ENCODE measurements at places on chromosomes 1 and 21. TPM values are rescaled to one million over a fixed set of nuclear protein-coding genes. Genes with fewer than 3 reads are reported as not detected.

The PKLR gene
- total RNA-seq = not detected

GRCh38 chr1:220711056-220711809 lies 21.1 kb downstream of the C1orf115 start:
- no peak for DNase-seq

GRCh38 chr1:25019337-25020172 lies 89.5 kb upstream of the RUNX3 start:
- DNase-seq = no peak

The HHIPL2 gene
- total RNA-seq = 0.74 TPM

- DNase-seq = no peak
Measured at GRCh38 chr1:7572654-7573152, 198.4 kb upstream of the VAMP3 start.

GRCh38 chr1:40024671-40025070 lies 15.9 kb upstream of the CAP1 start:
- DNase-seq = no peak

The TAS1R3 gene
- 0.89 TPM for total RNA-seq

The C1orf226 gene
- not detected for total RNA-seq

DNA sequence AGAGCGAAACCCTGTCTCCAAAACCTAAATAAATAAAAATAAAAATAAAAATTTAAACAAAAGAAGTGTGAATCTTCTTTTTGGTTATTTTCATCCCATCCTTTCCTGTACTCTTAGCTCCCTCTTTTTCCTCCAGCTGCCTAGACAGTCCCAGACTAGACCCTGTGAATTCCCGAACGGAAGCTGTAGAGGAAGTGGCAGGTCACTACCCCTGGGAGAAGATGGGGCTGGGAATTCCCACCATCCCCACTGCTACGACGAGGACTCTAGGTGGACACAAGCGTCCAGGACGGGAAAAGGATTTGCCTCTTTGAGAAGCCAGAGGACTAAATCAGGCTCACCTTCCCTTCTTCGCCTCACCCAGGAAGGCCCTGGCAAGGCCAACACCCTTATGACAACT lies 12.6 kb downstream of the RHBDL2 start:
- no peak for DNase-seq

The TSPEAR gene
- not detected for total RNA-seq

The PDZK1IP1 gene
- not detected for total RNA-seq

DNA sequence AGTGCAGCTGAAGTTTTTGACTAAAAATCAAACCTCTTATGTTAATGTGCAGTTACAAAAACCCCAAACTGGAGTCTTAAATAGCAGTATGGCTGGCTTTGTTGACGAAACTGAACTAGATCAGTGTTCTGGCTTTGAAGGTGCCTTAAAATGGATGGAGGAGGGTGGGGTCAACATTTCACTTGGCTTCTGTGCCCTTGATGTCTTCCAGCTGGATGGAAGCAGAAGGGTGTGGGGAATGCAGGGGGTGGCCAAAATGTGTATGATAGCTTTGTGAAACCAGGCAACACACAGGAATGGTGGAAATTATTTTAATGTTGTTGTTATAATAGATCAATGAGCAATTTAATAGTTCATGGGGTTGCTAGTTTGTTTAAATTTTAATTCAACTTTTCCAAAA lies 96.8 kb upstream of the C1orf105 start:
- DNase-seq = no peak

GRCh38 chr1:41738475-41738874 lies 180.2 kb downstream of the HIVEP3 start:
- no peak for DNase-seq

The KMO gene
- not detected for total RNA-seq

- no peak for DNase-seq
Measured at GRCh38 chr1:222821239-222821638, 6.4 kb downstream of the DISP1 start.

DNA sequence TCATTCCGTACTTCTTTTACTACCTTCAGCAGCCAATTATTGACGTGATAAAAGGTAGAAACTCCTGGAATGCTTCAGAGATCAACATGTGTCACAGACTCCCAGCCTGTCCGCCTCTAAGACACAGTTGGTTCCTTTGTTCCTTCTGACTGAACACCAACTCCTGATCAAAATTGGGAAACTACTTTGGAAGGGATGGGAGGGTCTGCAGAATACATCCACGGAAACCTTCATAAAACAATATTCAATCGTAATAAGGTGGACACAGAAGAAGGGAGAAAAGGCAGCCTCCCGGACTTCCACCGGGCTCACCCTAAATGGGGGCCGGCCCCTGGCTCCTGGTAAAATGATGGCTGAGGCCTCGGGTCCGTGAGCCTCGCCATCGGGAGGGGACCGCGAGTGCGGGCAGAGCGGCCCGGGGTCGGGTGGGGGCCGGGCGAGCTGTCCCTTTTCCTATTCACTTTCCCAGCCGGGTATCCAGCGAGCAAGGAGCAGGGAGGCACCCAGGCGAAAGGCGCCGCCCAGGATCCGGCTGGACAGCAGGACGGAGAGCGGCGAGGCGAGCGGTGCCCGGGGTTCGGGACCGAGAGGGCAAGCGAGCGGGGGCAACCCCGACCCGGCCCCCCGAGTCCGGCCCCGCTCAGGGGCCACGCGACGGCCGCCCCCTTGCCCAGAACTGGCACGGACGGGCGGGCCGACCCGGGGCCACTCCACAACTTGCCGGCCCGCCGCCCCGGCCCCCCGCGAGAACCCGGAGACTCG lies 805 bp downstream of the NRIP1 start:
- DNase-seq = no peak

GRCh38 chr1:6711174-6711573 lies 9.6 kb upstream of the DNAJC11 start:
- no peak for DNase-seq

DNA sequence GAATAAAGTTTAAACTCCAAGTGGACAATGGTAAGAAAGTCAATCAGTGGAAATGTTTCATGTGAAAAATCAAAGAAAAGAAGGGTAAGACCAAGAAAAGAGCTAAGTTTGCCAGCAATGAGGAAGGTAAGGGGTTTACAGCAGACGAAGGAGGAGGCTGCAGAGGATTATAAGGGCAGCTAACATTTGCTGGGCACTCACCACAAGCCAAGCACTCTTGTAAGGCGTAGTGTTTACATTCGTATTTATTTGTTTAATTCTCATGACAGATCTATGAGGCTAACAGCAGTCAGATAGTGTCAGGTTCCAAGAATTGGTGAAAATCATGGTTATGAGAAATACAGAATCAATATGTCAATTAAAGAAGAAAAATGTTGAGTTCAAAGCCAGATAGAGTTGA lies 75.2 kb upstream of the NGF start:
- no peak for DNase-seq

The NASP gene
- 291 TPM for total RNA-seq

The MAP3K21 gene
- total RNA-seq = 0.64 TPM

- DNase-seq = no peak
Measured at GRCh38 chr1:158035976-158036583, 42.6 kb downstream of the KIRREL1 start.

DNA sequence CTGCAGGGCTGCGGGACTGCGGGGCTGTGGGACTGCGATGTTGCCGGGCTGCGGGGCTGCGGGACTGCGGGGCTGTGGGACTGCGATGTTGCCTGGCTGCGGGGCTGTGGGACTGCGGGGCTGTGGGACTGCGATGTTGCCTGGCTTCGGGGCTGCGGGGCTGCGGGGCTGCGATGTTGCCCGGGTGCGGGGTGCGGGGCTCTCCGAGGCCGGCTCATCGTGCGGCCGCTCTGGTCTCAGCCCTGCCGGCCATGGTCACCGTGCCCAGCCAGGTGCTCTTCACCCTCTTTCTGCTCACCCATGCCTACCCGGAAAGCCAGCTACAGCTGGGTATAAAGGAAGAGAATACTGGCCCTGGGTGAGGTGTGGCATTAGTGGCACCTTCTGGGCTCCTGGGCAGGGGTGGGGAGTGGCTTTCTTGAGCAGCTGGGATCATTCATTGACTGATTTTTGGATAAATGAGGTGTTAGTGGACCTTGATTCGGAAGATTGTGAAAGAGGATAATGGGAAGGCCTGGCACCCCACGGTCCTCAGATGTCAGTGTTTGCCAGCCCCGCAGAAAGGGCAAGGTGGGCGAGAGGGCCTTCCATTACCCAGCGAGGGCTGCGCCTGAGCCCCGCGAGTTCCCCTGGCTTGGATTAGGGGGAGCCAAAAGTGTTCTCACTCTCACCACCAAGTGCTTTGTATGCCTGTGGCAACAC lies 36.3 kb downstream of the COQ8A start:
- no peak for DNase-seq

- no peak for DNase-seq
Measured at GRCh38 chr1:173039626-173040025, 11.1 kb downstream of the TNFSF18 start.

GRCh38 chr1:31648641-31649357 lies 4.1 kb upstream of the PEF1 start:
- DNase-seq = no peak

The ATAD3B gene
- total RNA-seq = 126 TPM

DNA sequence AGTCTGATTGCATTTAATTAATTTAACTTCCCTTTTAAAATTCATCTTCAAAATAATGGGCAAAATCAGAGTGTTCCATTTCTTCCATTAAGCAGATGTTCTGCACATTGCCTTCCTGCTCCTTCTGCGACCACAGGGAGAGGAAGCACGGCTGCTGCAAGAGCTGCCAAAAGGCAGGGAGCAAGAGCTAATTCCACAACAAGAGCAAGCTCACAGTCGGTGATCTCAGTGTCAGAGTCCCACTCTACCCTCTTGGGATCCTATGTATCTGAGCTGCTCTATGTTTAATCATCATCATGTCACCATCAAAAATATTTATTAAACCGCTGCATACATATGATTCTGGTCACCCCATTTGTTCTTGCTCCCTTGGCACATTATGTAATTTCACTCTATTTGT lies 255.3 kb upstream of the CAMK1G start:
- no peak for DNase-seq

The OR2T29 gene
- not detected for total RNA-seq

DNA sequence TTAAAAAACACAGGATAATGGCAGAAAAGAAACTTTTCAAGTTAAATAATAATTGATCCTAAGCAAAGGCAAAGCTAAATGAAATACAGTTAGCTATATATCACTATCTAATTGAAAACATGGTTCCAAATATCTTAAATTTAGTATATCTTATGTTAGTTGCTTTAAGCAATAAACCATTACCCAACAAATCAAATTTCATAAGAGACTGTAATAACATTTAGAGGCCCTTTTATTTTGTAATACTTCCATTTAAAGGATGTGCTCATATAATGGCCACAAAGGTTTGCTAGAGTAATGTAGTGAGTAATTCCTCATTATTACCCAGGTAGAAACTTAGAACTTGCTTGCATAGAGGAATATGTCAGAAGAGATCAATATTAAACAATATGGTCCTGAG lies 32.3 kb downstream of the RPL5 start:
- DNase-seq = no peak

DNA sequence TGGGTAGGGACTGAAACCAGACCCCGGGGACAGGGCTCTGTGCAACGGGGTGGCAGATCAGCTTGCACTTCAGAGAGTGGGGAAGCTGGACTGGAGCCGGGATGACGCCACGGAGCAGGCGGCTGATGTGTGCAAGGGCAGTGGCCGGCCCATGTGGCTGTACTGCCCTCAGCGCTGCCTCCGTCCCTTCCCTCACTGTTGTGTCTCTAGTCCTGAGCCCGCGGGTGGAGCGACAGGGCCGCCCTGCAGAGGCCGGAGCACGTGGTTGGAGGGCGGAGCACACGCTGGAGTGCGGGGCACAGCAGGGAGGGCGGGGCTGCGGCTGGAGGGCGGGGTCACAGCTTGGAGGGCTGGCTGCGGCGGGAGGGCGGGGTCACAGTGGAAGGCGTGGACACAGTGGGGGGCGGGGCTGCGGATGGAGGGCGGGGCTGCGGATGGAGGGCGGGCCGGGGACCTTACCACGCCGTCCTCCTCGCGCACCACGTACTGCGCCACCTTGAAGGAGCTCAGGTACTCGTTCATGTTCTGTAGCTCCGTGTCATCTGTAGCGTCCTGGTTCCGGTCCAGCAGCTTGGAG lies 52.4 kb downstream of the CHD5 start:
- peak; percentile 82 for DNase-seq

- DNase-seq = no peak
Measured at GRCh38 chr1:172350856-172351255, 69.6 kb upstream of the C1orf105 start.
